ENCODE measurements at places on chromosomes 4 and X.

DNA sequence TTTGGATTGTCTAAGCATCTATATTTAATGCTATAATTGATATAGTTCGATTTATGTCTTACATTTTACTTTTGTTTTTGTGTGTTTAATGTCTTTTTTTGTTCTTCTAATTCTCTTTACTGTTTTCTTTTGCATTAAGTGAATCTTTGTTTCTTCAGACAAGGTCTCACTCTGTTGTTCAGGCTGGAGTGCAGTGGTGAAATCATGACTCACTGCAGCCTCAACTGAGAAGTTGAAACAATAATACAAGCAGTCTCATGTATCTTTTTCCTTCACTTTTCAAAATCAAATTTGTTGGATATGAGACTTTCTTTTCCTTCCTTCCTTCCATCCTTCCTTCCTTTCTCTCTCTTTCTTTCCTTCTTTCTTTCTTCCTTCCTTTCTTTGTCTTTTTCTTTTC, 1401.6 kb downstream of the ADGRL3 start:
- no peak for DNase-seq

GRCh38 chrX:11437642-11438379, 144.6 kb downstream of the AMELX start:
- DNase-seq: no peak

GRCh38 chr4:172813359-172813923, 355.2 kb upstream of the GALNT7 start:
- DNase-seq: no peak

GRCh38 chr4:129966175-129966574, 870.2 kb downstream of the C4orf33 start:
- no peak for DNase-seq

DNA sequence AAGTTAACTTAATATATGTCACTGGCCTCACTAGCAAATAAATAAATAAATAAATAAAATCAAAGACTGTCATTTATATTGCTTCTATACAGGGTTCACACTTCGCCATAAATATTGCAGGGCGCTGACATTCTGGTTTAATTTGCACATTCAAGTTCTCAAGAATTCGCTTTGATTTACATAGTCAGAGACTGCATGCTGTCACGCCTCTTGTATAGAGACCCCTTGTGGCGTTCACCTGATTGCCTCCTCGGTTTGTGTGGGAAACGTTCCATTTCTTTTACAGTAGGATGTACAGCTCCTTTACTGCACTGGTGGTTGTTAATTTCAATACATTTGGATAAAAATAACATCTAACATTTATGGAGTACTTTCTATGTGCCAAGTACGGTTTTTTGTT, 71.3 kb upstream of the ADGRG2 start:
- no peak for DNase-seq

- DNase-seq: no peak
These were observed 7.2 kb downstream of the TBC1D14 start for GRCh38 chr4:6916587-6917460.

DNA sequence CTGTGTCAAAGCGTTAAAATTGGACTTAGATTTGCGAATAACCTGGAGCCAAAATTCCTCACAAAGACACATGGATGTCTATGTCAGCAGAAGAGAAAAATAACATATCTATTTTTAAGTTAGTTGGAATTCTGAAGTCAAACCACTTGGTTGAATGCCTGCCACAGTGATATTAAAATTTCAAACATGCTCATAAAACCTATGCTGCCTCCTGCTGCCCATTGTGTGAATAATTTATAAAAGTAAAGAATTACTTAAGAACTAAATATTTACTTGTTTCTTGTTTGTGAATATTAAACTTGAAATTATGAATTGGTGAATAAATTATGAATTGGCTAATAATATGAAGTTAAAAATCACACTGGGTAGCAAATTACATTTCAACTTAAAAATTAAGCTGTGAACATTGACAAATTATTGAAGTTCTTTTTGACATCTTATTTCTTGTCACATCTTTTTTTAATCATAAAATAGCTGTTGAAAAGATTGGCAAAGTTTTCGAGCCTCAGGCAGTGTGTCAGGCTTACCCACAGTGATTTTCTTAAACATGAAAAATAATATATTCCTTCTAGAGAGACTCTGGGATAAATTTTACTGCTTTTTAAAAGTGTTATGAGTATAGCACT, 35.4 kb downstream of the FABP2 start:
- no peak for DNase-seq

DNA sequence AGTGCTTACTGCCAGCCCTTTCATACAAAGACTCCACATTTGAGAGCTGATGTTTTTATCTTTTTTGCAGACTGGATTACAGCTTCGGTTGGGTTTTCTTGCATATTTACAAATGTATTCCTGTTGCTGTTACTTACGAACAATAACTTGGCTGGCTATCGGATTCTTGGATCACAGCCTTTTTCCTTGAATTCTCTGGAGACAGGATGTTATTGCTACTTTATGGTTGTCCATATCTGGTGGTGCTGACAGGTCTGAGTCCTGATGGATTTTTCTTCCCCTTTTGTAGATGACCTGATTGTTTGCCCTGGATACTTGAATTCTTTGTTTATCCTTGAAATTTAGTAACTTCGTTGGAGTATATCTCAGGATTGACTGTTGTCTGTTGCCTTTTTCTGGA, 77.7 kb downstream of the PDK3 start:
- DNase-seq: no peak

- peak; percentile 4 for DNase-seq
These were observed 200.5 kb downstream of the FAM133A start for GRCh38 chrX:93874554-93874953.

GRCh38 chrX:3728454-3728853, 15.0 kb upstream of the PRKX start:
- DNase-seq: no peak

DNA sequence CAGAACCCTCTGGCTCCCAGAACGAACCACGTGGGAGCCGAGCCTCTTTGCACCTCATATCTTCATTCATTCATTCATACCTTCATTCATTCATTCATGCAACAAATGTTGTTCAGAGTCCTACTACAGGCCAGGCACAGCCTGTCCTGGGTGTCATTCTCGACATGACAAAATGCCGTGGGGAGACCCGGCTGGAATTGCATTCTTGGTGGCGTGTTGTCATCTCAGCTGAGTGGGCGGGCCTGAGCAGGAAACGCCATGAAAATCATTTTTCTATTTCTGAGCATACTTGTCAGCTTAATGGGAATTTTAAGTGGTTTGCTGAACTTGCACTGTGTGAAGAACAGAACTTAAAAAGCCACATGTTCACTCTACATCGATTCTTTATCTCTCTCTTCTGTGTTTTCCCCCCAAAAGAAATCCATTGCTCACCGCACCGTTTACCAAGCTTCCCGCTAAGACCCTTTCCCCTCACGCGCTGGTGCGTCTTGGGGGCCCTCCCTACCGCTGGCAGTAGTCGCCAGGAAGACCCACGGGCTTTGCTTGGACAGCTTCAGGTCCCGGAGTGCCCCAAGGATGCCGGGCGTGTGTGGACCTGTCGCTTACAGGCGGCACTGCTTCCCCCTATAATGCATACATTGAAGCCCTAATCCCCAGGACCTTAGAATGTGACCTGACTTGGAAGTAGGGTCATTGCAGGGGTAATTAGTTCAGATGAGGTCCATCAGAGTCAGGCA, 41.6 kb upstream of the HMX1 start:
- DNase-seq: no peak

DNA sequence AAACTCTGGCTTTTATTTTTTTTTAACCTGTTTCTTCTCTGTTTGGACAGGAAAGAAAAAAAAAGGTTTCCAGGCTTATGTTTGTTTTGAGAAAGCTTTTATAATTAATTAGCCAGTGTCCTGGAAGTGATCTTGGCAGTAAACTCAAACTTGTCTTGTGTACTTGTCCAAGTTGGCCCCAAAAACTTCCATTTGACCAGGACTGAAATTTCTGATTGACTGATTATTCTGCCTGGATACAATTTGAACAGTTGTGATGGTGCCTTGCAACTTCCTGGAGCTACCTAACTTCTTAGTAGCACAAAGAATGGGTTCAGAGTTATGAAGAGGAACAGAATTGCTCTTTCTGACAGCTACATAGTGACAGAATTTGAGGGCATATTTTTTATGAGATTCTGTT, 62.0 kb downstream of the SLC4A4 start:
- no peak for DNase-seq

GRCh38 chrX:24248042-24248441, 65.8 kb downstream of the SUPT20HL2 start:
- DNase-seq: no peak

GRCh38 chr4:182916483-182917181, 554 bp downstream of the DCTD start:
- DNase-seq: peak; percentile 42

DNA sequence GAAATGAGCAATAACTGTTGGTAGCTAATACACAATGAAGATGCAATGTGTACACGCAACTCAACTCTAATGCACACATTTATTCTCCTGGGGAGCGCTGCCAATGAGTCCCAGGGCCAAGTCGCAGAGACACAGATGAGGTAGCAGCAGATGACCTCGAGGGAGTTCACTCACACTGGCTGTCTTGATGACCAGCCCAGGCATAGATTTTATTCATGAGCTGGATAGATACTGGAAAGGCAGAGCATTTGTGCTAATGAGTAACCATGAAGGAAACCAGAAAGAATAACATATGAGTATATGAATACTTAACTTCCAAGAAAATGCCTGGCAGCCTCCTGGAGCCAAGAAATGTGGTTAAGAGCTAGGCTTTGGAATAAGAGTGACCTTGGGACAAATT, 42.3 kb downstream of the RASL11B start:
- no peak for DNase-seq

DNA sequence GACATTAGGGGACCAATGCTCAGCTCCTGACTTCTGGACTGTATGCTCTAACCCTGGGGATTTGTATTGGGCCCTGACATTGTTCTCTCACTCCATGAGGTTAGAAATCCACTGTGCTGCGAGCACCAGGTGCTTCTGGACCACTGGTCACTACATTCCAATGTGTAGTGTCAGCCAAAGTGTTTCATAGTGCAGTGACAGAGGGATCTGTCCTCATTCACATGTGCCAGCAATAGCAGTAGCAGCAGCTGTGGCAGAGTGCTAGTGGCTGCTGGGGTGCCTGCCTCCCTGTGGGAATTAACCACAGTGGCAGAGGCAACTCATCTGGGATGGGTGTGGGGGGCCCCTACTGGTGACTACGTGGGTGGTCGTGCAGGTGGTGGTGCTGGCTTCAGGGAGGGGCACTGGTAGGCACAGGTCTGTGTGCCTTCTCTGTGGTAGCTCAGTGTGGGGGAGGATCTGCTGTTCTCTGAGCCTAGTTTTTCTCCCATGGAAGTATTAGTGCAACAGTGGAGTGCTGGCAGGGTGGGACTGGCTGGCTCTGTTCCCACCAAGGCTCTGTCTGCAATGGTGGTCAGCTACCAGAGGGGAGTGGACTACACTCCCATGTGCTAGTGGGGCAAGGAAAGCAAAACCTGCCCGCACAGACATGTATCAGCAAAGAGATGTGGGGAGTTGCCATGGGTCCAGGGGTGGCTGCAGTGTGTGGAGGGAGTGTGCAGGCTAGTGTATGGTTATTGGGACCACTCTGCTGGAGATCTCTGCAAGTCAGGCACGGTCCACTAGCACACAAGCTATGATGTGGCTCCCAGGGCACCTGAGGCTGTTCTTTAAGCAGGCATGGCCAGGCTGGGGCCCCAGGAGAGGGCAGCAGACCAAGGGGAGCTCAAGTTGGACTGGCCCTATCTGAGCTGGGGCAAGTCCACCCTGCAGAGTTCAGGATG, 78.5 kb downstream of the SCLT1 start:
- DNase-seq: no peak

DNA sequence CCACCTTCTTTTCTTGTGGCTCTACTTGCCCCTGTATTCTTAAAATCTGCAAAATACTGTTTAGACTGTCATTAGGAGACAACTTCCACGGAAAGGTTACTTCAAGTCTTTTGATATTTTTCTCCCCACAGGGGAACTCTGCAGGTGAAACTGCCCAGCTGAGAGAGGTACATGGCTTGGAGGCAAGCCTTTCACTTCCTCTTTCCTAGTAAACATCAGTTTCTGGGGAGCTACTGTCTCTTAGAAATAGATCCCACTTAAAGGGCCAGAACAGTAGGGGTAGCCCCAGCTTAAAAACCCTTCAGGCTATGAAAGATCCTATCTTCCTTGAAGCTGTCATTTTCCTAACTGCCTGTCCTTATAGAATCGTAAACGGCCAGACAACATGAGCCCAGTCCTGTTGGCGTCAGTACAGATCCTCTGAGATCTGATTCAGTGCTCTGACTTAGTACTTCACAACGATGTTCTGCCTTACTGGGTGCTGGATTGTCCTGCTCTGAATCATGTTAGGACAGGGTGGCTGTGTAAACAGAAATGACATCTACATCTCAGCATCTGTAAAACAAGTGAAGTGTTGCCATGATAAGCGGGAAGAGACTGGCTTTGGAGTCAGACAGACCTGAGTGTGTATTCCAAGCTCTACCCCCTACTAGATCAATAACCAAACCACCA, 102.1 kb downstream of the ITIH6 start:
- DNase-seq: no peak

DNA sequence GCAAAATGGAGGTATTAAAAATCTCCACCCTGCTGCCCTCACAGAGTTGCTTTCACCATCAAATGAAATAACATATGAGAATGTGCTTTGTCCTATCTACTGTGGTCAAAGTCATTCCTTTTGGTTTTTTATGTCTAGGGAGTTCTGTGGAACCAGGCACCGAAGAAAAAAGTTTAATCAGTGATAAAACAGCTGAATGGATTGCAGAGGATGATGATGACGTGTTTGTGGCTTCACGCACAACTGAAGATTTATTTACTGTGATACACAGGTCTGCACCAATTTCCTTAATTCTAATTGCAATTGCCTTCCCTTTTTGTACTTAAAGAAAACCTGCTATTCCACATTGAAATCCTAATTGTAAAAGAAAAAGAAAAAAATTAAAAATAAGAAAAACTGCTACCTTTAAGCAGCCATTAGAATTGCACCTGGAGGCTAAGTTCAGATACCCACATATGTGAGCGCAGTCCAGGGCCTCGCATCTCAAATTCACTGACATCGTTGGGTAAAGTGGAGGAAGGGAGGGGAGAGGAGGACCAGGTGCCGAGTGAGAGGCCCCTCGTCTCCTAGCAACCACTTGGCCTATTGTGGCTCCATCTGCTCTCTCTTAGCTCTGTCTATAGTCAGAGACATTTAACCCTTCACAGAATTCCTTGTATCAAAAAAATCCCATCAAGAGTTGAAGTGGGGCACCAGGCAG, 10.5 kb upstream of the RTL5 start:
- DNase-seq: peak; percentile 89

DNA sequence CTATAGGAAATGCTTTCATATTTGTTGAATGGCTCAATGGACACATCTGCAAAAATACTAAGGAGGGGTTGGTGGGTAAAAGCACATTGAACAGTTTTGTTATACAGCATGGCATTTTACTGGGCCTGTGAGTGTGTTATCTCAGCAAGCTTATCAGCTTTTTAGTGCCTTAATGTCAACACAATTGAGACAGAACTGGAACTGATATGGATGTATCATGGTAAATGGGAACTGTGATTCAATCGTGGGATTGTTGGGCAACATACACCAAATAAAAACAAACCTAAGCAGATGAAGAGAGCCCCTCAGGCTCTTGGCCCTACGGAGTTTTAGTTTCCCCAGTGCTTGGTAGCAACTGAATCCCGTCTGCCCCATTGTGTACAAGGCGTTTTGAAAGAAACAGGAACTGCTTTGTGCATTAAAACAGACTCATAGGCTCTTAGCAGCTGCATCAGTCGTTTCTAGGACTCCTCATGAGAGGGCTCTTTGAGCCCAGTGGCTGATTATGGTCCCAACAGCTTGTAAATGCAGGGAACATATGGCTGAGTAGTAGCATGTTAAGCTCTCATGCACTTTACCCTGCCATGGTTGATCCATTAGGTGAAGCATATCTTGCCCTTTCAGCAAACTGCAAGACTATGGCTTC, 7.3 kb downstream of the GPR119 start:
- DNase-seq: peak; percentile 19

Data from NCI-H345 (cell line).